Activated T-cell treated with anti-CD3 and anti-CD28 coated beads, Interleukin-2, amount 50 U/mL, for 72 hours (primary cell): ENCODE measurements at places on chromosomes 2 and 18.

DNA sequence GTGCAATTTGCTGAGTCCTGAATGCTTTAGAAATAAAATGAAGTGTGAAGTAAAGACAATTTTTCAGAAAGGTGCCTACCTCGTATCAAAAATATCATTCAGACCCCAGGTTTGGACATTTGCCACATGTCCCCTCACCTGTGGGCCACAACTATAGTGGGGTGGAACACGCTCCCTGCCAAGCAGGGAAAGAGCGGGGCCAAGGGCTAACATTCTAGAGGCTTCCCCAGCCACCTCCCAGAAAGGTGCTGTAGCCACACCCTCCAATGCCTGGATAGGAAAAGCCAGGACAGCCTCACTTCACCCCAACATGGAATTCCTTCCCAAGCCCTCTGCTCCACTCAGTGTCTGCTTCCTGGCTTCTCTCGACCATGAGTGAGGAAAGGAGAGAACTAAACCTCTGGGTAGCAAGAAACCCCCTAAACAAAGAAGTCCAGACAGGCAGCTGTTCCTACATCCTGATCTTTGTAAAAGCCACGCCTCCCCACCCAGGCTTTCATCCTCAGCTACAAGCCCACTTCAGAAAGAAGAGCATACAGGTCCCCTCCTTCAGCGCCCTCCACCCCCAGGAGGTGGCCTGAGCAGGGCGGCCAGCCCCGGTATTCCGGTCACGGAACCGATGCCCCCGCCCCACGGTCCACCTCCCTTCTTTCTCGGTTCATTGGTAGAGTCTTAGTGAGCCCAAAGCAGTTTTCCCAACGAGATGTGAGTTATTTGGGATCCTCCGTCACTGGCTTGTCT is 2.1 kb downstream of the COL6A3 start:
- H3K36me3 ChIP-seq, result no peaks in the 10 kb centered on the region
- H3K27me3 ChIP-seq, result no peaks in the 10 kb centered on the region
- H3K4me1 ChIP-seq, result peaks cover 6% of the 10 kb centered on the region
- DNase-seq, result no peak
- no peak overlapping the region for H3K4me3 ChIP-seq

DNA sequence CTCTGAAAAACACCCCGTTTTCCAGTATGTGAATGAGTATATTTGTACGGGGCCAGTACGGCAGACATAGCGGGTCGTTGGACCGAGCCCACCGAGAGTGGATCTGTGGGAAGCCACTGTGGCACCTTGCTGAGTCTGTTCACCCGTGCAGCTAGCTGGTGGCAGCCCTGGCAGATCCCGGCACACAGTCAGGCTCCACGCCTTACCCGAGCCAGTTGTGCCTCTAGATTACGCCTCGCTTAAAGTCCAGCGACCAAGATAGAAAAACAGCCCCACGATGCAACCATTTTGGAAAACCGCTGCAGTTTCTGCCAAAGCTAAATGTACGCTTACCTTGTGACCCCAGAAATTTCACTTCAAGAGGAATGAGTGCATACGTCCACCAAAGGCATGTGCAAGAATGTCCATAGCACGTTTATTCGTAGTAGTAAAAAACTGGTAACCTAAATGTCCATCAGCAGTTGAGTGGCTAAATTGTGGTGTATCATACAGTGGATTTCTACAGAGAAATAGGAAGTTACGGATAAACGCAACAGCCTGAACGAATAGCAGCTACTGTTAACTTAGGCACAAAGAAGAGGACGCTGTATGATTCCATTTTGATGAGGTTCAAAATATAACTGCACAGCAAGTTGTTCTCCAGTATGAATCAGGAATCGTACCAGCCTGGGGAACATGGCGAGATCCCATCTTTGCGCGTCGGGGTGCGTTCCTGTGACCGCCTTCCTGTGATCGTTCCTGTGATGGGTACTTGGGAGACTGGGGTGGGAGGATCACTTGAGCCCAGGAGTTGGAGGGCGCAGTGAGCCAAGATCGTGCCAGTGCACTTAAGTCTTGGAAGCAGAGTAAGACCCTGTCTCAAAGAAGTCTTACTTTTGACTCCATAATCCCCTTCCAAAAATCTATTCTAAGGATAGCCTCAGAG is 688 bp upstream of the WDR33 start:
- H3K36me3 ChIP-seq, result peaks cover 6% of the 10 kb centered on the region
- peaks cover 45% of the 10 kb centered on the region for H3K4me1 ChIP-seq
- H3K27ac ChIP-seq, result peak overlapping the region; percentile 99
- H3K4me3 ChIP-seq, result peak overlapping the region; percentile 98
- no peak for DNase-seq

GRCh38 chr2:9360701-9361100 is 62.6 kb downstream of the ITGB1BP1 start:
- H3K27me3 ChIP-seq, result peaks cover 30% of the 10 kb centered on the region
- H3K27ac ChIP-seq, result no peak overlapping the region
- DNase-seq, result no peak
- no peak overlapping the region for H3K4me3 ChIP-seq
- H3K36me3 ChIP-seq, result no peaks in the 10 kb centered on the region

- H3K4me3 ChIP-seq, result no peak overlapping the region
- no peak overlapping the region for H3K27ac ChIP-seq
- peaks cover 42% of the 10 kb centered on the region for H3K27me3 ChIP-seq
- H3K36me3 ChIP-seq, result no peaks in the 10 kb centered on the region
Measured at GRCh38 chr2:130831356-130831755, 5.4 kb upstream of the ARHGEF4 start.

- no peaks in the 10 kb centered on the region for H3K36me3 ChIP-seq
- H3K27ac ChIP-seq, result no peak overlapping the region
- H3K4me1 ChIP-seq, result peaks cover 27% of the 10 kb centered on the region
- no peak for DNase-seq
Measured at GRCh38 chr2:96775160-96775559, 14.5 kb downstream of the CNNM4 start.

DNA sequence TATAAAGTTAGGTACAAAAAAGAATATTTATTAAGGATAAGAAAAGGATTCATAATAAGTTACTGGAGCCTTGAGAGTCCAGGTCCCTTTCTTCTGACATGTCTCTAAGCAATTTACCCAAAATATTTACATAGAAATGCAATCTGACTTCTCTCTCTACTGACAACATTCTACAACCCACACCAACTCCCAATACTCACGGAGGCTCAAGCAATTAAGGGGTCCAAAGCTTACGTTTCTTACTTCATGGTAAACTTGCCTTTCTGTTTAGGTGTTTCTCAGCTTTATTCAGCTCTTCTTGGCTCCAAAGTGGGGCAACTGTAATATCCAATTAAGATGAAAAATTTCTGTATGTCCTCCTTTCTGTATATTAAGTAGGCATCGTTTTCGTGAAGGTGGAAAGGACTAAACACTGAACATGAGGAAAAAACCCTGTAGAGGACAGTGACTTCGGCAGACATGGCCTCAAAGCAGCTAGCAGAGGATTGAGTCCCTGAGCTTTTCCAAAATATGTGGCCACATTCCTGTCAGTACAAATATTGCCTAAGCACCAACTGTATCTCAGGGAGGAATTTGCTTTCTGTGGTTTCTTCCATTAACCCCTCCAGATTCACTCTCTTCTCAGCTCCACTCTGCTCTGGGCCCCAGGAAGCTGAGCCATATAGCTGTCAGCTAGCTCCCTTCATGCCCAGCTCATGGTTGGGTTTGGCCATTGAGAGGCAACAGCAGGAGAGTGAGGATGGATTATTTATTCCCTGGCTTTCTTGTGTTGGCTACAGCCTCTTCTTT is 67.9 kb upstream of the GLS start:
- H3K4me1 ChIP-seq, result peaks cover 26% of the 10 kb centered on the region
- no peak overlapping the region for H3K4me3 ChIP-seq
- no peak overlapping the region for H3K27ac ChIP-seq
- peaks cover 9% of the 10 kb centered on the region for H3K27me3 ChIP-seq
- H3K36me3 ChIP-seq, result peaks cover 14% of the 10 kb centered on the region

GRCh38 chr2:2640371-2640770 is 309.3 kb upstream of the MYT1L start:
- DNase-seq, result no peak
- H3K4me1 ChIP-seq, result peaks cover 11% of the 10 kb centered on the region
- H3K27ac ChIP-seq, result no peak overlapping the region
- H3K36me3 ChIP-seq, result no peaks in the 10 kb centered on the region
